ENCODE measurements at places on chromosomes 13 and 19.

DNA sequence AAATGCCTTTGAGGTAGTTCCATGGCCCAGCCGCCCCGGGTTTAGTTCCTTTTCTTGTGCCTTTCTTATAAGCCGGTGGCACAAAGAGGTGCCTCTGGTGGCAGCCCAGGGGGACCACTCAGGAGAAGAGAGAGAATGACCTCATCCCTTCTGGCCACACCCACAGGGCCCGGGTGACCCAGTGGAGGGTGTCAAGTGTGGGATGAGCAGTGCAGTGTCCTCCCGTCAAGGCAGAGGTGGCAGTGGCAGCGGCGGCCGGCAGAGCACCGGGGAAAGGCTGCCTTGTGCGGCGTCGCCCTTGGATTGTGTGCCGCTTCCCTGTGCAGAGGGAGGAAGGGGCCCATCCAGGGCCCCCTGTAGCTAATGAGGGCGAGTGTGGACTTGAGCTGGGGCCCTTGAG is 47.9 kb downstream of the KDM4B start:
- no peak for DNase-seq

- no peak for DNase-seq
These were observed 15.4 kb downstream of the NLRP12 start for GRCh38 chr19:53808710-53809125.

GRCh38 chr13:97892717-97893116 is 60.8 kb upstream of the IPO5 start:
- no peak for DNase-seq

DNA sequence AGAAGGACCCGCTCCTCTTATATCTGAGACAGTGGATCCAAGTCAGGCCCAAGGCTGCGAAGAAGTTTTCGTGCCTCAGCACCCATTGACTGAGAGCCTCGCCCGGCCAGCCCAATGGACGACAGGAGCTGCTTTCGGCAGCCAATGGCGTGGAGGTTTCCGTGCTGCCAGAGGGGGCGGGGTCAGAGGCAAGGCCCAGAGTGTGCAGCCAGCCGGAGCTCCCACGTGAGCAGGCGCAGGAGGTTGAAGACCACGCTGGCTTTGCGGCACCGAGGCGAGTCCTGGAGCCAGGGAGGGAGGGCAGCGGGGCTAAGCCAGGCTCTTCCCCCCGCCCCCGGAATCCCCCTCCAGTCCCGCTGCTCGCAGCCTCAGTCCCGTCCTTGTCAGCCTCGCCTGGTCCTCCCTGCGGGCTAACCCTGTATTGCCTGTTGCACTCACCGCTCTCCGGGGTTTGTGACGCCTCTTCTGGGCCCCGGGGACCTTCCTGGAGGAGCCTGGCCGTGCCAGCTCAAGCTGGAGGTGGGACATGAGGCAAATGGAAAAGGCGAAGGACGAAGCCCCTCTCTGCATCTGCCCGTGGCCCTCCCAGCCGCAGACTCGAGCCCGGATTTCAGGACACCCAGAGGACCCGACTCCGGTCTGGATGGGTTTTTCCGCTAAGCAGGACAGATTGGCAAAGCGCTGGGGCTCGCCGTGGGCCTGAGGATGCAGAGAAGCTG is 1.5 kb downstream of the IFNL4 start:
- no peak for DNase-seq

GRCh38 chr13:94345374-94346195 is 133.9 kb downstream of the DCT start:
- DNase-seq: no peak

- DNase-seq: no peak
These were observed 12.7 kb downstream of the DOT1L start for GRCh38 chr19:2176337-2176994.

- DNase-seq: no peak
These were observed 5.6 kb upstream of the RAB8A start for GRCh38 chr19:16106121-16106520.

DNA sequence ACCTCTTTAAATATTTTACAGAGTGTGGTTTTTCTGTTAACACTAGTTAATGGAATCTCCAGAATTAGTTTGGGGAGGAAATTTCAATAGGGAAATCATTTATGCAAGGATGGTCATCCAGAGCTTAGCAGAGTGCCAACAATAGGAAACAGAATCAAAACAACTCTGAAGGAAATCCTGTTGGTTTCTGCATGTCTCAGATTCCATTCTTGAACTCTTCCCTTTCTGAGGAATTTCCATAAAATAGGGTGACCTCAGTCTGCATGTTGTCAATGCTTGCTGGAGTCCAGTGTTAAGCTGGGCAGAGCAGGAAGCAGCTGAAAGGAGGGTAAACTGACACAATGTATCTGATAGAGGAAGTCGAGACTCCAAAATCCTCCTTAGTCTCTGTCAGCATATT is 16.9 kb downstream of the CBY2 start:
- no peak for DNase-seq

DNA sequence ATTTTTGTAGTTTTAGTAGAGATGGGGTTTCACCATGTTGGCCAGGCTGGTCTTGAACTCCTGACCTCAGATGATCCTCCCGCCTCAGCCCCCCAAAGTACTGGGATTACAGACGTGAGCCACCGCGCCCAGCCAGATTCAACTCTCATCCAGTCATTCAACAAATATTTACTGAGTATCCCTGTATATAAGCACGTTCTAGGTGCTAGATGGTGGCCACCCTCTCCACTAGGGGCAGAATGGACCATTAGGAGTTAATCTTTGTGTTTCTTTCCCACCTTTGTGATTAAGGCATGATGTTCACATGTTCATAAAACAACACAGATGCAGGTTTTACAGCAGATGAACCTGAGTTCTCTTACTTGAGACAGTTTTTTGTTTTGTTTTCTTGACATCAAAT is 7.3 kb downstream of the SHKBP1 start:
- no peak for DNase-seq

DNA sequence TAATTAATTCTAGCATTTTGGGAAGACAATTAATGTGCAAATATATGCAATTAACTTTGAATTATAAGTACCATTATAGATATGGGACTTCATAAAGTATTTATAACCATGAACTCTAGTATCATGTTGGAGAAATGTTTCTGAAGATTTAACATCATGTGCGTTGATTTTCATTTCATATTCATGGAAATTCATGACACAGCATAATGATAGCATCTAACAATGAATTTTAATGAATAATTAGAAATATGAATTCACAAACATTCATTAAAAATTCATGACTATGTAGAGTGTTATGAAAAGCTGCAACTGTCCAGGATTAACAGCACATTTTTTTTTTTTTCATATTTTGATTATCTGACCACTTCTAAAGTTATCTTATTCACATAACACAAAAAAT is 70.1 kb upstream of the KLHL1 start:
- no peak for DNase-seq

- DNase-seq: no peak
These were observed 863 bp downstream of the AURKC start for GRCh38 chr19:57231686-57232085.

GRCh38 chr13:79096099-79096498 is 310.0 kb downstream of the RBM26 start:
- no peak for DNase-seq
